Astrocyte of the spinal cord (primary cell): ENCODE measurements at places on chromosomes 6 and 20.

DNA sequence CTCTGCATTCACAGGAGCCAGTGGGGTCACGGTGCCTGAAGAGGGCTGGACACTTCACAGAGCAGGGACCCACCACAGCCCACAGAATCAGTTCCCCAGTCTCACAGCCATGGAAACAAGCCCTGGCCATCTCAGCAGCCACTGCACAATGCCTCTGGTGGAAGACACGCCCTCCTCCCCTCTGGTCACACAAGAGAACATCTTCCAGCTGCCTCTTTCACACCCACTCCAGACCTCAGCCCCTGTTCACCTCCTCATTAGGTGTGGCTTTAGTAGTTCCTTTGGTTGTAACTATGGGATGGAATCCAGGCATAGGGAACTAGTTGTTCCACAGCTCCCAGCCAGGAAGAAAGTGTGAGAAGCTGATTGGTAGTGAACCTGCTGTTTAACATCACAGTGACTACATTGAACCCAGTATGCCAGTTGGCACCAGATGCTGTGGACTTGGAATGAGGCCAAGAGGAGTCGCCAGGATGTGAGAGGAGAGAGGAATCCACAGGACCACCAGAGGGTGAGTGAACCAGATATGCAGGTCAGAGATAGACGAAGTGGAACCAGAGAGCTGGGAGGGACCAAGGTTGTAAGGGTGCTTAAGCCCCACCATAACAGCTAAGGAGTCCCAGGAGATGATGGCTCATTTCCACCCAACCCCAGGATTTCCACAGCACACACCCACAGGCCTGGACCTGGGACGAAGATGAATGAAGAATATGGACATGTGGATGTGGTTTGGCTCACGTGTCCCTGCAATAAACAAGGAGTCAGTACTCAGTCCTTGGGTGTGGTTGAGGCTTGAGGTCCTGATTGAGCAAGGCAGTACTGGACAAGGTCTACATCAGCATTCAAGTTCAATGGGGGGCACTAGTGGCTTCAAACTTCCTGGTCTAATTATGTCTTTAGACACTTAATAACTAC, 8.8 kb upstream of the BTN3A3 start:
- no peak for DNase-seq

GRCh38 chr20:14691994-14692393, 354.6 kb upstream of the FLRT3 start:
- DNase-seq = no peak

- DNase-seq = no peak
Observed at GRCh38 chr6:26592649-26593048, 4.1 kb upstream of the ABT1 start.

DNA sequence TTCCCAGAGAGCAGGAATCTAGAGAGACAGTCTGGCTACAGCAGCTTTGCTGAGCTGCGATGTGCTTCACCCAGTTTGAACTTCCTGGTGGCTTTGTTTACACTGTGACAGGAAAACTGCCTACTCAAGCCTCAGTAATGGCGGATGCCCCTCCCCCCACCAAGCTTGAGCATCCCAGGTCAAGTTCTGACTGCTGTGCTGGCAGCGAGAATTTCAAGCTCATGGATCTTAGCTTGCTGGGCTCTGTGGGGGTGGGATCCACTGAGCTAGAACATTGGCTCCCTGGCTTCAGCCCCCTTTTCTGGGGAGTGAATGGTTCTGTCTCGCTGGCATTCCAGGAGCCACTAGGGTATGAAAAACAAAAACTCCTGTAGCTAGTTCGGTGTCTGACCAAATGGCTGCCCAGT, 91.0 kb upstream of the ESR1 start:
- no peak for DNase-seq

DNA sequence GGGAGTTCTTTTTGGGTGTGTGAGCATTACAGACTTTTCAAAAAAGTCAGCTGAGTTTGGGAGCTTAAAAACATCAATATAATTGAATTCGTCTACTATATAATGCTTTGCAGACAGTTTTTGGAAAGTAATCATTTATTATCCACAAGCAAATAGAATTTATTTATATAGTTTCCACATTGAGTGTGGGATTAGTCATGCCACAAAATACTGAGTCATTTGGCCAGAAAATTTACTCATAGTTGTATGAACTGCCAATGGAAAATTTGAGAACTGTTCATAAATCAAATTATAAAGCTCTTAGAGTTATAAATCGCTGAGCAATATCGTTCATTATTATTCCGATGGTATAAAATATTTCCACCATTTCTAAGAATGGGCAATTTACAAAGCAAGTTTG, 5.0 kb downstream of the BEND6 start:
- DNase-seq = peak; percentile 72

DNA sequence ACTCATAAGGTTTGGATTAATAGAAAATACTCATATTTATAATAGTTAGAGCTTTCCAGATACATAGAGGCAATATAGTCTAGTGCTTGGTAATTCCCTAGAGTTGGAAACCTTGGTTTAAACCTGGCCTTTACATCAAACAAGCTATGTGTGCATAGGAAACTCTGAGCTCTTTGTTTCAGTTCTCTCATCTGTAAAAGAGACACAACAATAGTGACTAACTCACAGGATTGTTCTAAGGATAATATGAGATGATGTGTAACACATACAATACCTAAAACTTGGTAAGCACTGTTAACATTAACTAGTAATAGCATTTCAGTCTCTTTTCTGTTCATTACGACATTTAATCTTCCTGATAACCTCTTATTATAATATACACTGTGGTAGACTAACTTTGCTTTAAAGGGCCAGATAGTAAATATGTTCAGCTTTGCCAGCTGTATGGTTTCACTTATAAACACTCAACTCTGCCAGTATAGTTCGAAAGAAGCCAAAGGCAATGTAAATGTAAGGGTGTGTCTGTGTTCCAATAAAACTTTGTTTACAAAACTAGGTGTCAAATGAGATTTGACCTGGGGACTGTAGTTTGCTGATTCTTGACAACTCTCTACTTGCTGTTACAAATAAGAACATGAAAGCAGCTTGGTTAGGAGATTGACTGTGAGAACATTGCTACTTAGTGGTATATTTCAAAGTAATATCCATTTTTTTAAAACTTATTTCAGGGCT, 370.6 kb upstream of the FLRT3 start:
- no peak for DNase-seq

- peak; percentile 63 for DNase-seq
Observed at GRCh38 chr6:28643017-28643740, 117.5 kb downstream of the GPX5 start.

DNA sequence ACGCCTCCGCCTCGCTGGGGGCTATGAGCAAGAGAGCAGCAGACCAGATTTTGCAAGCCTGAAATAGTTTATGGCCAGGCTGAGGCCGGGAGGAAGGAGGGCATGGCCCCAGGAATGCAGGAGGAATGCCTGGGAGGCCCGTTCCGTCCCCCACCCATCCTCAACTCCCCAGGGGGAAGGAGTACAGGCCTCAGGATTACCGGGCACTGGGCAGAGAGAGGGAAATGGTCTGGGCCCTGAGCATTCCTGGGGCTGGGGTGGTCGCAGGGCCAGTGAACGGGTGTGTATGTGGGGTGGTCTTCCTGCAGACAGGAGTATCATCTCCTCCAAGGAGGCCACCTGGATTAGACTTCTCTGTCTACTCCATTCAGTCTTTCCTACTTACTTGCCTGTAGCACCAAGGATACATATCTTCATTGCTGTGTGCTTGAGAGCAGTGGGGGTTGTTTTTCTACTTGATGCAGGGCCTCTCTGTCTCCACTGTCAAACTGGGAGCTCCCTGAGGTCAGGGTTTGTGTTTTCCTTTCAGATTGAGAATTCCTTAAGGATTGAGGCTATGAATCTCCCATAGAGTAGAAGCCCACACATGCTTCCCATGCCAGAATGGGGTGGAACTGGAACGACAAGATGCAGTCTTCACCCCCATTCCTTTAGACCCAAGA, 81.3 kb downstream of the VEGFA start:
- peak; percentile 66 for DNase-seq

DNA sequence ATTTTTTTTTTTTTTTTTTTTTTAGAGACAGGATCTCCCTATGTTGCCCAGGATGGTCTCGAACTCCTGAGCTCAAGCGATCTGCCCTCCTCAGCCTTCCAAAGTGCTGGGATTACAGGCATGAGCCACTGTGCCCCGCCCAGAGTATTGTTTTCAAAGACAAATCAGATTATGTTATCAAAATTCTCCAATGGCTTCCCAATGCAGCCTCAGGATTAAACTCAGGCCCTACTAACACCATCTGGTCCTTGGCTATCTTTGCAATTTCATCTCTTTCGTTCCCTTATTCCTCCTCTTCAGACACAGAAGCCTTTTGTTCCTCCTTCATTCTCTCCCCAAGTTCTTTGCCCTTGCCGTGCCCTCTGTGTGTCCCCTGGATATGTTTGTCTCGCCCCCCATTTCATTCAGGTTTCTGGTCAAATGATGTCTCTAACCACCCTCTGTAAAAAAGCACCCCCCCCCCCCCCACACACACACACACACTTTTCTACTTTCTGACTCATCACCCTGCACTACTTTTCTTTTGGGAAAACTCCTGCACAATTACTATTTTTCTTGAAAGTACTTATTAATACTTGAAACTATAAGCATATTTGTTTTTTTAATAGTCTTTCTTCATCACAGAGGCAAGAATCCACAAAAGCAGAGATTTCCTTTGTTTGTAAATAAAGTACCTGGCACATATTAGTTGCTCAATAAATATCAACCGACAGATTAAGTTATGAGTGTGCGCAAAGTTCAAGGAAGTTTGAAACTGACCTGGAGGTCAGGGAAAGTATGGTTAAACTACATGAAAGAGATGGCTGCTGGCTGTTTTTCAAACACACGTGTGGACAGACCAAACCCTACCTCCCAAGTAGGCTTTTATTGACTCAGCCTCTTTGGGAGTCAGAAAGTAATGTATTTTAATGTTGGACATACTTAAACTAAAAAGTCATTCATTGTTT, 16.7 kb downstream of the BTN1A1 start:
- DNase-seq = peak; percentile 10

GRCh38 chr20:46820682-46821081, 74.0 kb upstream of the EYA2 start:
- DNase-seq = no peak

DNA sequence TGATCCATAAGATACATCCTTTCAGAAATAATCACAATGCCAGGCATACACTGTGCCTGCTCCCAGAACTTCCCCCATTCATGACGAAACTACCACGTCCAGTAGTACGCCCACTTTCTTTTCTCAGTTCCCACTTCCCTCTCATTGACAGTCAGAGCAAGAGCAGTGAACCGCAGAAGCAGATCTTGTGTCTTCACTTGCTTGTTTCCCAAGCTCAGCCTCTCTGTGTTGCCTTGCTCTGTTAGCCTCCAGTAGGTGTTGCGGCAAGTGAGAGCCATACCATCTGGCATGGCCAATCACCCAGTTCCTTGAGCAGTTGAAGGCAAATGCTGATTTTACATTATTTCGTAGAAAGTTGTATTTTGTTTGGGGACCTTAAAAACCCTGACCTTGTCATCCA, 11.7 kb downstream of the UST start:
- no peak for DNase-seq

DNA sequence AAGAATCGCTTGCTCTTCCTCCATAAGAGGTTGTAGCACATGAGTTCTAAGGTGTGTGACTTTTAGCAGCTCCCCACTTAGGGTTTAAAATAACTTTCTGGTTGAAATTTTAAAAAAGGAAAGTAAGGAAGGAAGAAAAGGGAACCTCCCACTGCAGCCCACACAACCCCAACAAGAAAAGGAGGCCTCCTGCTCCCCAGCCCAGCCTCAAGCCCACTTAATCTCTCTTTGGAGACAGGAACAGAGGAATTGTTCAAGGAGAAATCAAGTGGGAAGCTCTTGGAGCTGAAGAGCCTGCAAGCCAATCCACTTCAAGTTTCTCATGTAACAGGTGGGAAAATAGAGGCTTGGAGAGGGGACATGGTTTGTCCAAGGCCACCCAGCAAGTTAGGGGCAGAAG, 39.1 kb upstream of the PREX1 start:
- DNase-seq = no peak

- no peak for DNase-seq
Observed at GRCh38 chr6:110476046-110476849, at the start of gene SLC22A16. Gene SLC22A16 (minus strand): TSS chr6:110476613. CDS start chr6:110476574, 39 bp downstream.

DNA sequence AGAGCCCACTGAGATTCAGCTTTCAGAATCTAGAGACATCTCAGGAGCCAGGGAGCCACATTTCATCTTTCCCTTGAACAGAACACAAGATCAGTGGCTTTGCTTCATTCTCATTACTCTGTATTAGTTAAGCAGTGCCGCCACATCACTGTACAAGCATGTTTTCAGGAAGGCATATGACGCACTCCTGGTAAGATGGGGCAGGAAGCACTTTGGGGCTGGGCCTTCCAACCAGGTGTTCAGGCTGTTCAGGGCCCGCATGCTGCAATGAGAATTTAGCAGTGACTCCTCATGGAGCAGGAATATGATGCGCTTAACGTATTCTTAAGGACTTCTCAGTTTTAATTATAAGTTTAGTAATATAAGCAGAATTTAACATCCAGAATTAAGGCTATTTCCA, 29.7 kb upstream of the GNRH2 start:
- DNase-seq = no peak

GRCh38 chr6:134196568-134197193, 121.2 kb downstream of the SGK1 start:
- DNase-seq = no peak

GRCh38 chr6:33682341-33682740, 29.2 kb downstream of the UQCC2 start:
- DNase-seq = no peak

- DNase-seq = no peak
Observed at GRCh38 chr20:62554214-62554897, 78.6 kb upstream of the GATA5 start.

DNA sequence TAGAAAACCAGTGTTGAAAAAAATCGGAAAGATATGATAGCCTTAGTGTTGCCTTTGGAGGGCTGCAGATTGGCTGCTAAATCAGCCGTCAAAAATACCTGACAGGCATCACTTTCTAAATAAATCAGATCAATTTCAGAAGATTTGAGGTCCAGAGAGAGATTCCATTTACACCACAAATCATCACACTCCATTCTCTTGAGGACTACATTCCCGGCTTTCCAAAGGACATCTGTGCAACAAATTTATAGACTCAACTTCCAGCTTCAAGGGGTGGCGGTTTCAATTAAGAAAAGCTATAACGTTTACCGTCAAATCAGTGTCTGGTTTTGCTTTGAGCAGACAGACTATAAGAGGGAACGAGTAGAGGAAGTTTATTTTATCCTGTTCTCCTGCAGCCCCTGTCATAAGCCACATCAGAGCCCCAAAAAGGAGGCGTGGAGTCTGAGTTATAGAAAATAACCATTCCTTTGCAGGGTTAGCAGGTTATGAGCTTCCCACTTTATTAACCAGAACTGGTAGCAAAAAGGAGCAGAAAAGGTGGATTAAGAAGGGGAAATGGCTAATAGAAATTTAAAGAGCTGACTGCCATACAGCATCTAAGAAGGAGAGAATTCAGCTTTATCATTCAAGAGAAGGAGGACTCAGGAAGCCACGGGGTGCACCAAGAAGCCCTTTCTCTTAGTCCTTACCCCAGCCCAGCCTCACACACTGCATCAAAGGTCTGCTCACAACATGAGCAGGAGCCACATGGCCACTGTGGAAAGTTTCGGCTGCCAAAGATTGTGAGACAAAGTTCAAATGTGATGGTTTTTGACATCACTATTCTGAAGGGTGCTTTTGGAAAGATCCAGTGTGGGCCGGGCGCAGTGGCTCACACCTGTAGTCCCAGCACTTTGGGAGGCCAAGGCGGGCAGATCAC, 12.9 kb upstream of the UQCC2 start:
- DNase-seq = no peak
